ENCODE measurements at places on chromosomes 4 and X. TPM values are rescaled to one million over a fixed set of nuclear protein-coding genes. Genes with fewer than 3 reads are reported as not detected.

The ANKRD17 gene
- total RNA-seq: 42.7 TPM

The PNMA6F gene
- not detected for total RNA-seq

The F11 gene
- total RNA-seq: not detected

The TCEAL7 gene
- total RNA-seq: 4.0 TPM

The CHST7 gene
- total RNA-seq: 6.2 TPM

Measured in tracheal epithelial cell (primary cell).